ENCODE measurements at places on chromosomes 2 and 18.

- DNase-seq, result no peak
These were observed 4.8 kb downstream of the MC2R start for GRCh38 chr18:13910501-13910900.

DNA sequence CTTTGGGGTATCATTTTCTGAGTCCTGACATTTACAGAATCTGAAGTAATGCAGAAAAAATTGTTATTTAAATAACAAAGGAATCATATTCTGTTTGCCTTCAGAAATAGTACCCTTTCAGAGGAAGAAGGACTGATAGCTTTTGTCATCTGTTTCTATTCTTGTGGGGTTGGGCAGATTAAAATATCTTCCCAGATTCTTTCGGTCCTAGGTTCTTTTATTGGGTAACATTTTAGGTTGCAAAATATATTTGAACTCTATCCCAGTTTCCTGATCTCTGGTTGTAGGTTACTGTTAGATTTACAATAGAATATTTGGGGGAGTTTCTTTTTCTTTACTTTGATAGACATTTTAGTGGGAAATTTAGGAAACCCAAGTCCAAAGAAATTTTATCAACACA lies 550.5 kb downstream of the SPAG16 start:
- no peak for DNase-seq

GRCh38 chr18:9958861-9959399 lies 45.1 kb downstream of the VAPA start:
- DNase-seq, result no peak

- DNase-seq, result no peak
These were observed 46.5 kb downstream of the EFEMP1 start for GRCh38 chr2:55877087-55877436.

- peak; percentile 42 for DNase-seq
These were observed 636 bp downstream of the ARL4C start for GRCh38 chr2:234496055-234496834.

DNA sequence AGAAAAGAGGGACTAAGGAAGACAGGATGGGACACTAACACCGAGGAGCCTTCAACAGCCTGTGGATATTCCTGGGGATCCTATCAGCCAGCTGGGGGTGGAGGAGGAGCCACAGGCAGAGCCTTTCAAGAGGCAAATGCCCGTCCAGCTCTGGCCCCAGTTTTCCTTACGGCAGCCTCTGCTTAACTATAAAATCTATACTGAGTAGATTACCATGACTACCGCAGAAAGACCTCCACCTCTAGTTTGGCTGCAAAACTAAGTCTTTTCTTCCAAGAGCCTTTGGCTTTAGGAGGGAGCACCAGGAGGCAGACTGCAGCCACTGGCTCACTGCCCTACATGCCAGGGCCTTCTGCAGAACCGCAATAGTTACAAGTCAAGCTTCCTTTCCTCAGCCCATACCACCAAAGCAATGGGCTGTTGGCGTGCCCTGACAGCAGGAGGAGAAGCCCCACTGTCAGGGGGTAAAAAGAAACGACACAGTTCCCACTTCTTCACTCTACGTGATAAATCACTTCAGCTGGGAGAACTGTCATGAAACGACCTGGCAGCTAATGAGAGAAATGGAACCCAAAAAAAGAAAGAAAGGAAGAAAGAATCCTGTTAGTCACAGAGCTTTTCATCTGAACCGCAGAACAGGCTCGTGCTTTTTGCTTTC lies 25.1 kb upstream of the CREB1 start:
- peak; percentile 34 for DNase-seq

DNA sequence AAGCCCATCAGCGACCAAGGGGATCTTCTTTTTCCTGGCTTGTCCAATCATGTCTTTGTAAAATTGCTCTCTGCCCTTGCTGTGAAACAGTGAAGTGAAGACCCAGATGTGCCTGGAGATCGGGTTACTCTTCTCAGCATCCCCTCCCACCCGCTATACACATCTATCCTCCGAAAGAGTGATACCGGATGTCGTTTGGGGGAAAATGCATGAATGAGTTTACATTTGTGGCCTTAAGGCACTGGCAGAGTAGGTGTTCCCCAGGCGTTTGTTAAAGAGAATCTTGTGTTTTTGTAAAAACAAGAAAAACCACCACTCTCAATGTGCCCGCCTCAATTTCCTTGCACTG lies 528.3 kb downstream of the CMPK2 start:
- DNase-seq, result no peak

DNA sequence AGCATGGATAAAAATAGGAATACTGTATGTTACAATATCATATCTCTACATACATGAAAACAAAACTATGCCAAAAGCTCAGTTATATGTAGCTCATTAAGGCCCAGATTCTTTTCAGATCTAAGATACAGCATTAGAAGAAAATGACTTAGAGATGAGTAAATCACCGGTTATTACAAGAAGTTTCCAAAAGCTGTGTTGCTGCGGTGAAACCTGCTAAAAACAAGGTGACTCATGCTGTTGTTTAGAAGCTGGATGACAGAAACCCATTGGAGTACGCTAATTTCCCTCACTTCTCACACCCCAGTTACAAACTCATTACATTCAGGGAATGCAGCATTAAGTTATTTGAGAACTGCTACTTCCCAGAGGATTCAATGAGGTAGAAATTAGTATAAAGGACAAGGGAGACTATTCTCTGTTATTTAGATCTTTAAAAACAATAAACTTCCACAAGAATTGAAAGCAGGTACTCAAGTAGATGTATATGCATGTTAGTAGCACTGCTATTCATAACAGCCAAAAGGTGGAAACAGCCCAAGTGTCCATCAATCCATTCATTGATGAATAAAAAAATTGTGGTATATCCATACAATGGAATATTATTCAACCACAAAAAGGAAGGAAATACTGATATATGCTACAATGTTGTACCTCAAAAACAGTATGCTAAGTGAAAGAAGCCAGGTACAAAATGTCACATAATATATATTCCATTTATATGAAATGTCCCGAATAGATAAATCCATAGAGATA lies 32.6 kb downstream of the RBKS start:
- peak; percentile 73 for DNase-seq

GRCh38 chr18:5747678-5748077 lies 147.6 kb downstream of the TMEM200C start:
- DNase-seq, result no peak

GRCh38 chr2:216001216-216002100 lies 11.9 kb downstream of the MREG start:
- no peak for DNase-seq

- DNase-seq, result no peak
These were observed 310.2 kb upstream of the FIGN start for GRCh38 chr2:164046040-164046439.

GRCh38 chr2:74099835-74100234 lies 47.9 kb downstream of the BOLA3 start:
- no peak for DNase-seq

- DNase-seq, result peak; percentile 63
These were observed 16.5 kb upstream of the TGFA start for GRCh38 chr2:70570041-70570661.

DNA sequence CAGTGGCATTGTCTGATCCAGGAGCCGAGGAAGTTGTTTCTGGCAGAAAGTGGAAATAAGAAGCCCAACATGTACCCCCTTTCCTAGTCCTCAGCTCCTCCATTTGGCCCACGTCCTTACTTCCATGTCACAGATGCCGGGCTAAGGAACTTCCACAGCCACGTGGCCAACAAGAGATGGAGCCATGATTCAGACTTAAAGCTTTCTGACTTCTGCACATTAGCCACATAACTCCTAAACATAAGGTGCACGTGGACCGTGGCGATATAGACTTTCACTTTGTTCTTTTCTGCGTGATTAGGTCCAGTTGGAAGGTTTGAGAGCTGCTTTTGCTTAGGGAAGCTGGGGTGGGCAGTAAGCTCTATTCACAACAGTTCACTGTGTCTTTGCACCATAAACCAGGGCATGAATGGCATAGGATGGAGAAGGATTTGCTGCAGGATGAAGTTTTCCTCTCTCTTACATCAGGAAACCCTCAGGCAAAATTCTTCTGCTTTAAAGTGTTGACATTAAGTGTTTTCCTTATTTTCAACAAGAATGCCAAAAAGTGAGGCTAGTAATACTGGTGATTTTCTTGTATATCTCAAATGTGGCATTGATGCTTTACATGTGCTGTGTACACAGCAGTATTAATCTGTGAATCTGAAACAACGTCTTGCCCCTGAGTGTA lies 61.2 kb upstream of the RBM44 start:
- DNase-seq, result no peak

GRCh38 chr2:202015471-202015870 lies 18.2 kb upstream of the FZD7 start:
- no peak for DNase-seq

GRCh38 chr18:50152900-50153299 lies 42.0 kb downstream of the MYO5B start:
- no peak for DNase-seq

- DNase-seq, result no peak
These were observed 63.7 kb upstream of the DNAJC10 start for GRCh38 chr2:182652326-182652725.

Data from kidney glomerular epithelial cell (primary cell).